Posterior cingulate gyrus (tissue), 11 donors: ENCODE measurements at places on chromosomes 6 and 20.

GRCh38 chr6:73477407-73477806, 15.9 kb downstream of the MTO1 start:
- no peak for DNase-seq

GRCh38 chr20:625360-625932, 15.3 kb upstream of the TCF15 start:
- DNase-seq: no peak

DNA sequence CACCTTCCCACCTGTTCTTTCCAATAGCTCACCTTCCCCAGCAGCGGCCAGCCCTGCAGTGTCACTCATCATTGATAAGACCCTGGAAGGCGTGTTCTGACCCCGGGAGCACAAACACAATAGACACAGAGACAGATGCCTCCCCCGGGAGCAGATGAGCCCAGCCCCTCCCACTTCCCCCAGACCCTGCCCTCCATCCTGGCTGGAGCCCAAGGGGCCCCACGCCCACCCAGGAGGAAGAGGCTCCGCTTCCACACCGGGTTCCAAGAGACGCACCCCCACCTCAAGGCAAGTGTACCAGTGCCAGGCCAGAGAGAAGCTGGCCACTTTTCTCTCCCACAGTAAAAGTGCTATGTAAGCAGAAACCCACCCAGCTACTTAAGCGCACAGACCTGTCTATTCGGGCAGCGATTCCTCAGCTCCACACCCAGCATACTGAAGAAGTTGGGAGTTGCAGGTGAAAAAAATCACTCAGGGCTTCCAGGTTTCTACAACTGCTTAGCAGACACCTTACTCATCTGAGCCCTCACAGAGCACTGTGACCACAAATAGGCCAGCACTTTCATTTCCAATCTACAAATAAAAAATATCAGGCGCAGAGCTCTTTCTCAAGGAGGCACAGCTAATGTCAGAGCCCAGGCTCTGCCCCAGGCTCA, 93.4 kb upstream of the NXT1 start:
- no peak for DNase-seq

GRCh38 chr6:45586216-45587171, 208.8 kb upstream of the SUPT3H start:
- DNase-seq: no peak

DNA sequence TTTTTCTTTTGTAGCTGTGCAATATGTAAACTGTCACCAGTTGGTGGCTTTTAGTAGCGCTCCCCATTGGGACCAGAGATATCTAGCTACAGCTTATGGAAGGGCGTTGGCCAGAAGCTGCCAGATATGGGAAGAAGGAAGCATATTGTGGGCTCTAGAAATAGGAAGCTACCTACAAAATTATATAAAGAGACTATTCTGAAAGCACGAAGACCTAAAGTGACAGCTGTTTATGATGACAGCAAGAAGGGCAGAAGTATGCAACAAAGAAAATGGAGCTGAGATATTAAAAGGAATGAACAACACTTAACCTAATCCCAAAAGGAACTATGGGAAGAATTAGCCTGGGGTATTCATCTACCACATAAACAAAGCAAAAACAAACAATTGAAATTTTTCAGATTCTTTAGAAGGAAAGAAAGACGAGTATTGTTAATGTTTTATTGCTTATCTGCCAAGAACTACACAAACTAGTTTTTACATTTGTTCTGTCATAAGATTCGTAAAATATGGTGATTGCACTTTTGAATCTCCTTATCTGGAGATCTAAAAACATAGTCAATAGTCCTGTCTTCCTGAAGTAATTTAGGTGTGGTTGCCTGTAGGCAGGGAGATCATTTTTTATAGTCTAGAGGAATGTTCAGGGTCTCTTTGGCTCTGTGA, 81.6 kb downstream of the NCOA7 start:
- no peak for DNase-seq

DNA sequence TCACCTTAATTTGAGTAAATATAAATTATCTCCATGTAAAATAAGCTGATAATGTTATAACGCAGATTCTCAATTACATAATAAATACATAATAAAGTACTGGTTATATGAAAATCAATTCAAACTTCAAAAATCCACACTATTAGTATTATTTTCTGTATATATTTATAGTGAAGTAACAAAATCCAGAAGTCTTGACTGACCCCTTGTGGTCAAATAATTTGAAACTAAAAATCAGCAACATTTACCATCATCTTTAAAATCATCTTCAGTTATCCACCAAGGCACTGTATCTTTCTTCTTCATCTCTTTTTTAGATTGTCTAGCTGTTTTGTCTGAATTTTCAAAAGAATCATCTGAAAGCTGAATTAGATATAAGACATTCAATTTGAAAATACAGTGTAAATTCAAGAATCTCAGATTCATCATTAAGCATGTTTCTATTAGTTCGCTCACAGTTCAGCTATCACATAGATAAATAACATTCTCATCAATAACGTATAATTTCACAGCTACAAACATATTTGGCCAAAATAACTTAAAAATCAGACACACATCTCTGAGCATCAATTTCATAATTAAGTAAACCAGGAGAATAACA, 6.5 kb downstream of the CEP162 start:
- DNase-seq: no peak

DNA sequence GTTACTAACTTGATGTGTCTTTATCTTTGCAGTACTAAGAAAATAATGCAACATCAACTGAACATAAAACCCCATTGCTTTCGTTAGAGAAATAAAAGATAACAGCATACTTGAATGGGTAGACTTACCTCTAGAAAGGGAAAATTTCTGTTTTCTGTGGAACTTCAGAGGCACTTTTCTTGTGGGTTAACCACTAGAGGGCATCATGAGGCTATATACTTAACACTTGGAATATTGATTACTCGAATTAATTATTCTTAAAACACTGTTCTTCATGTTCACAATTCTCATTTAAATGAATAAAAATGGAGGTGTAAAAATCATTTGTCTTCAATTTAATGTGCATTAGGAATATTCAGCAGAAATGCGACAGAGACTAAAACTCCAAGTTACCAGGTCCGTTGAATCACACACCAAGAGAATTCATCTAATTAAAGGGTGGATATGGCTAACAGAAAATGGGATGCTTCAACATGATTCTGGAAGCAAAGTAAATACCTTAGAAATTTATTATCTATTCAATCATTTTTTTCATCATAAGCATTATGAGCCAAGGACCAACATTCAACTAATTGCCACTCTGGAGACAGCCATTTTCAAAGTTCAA, 330.8 kb upstream of the PREP start:
- no peak for DNase-seq

DNA sequence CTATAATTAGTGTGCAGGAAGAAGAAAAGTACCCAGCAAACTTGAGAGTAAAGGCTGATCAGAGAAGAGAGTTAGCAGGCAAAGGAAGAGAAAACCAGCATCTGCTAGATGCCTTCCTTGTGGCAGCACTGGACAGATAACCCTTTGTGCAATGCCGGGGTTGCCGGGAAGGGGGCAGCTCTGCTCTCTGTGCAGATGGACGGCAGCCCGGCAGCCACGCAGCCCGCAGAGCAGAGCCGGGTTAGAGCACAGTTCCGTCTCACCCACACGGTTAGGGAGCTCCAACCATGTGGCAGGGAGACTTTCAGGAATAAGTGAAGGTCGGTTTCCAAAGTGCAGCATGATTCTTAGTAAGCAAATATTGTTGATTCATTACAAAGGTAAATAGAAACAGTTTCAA, 80.0 kb upstream of the RPS6KA2 start:
- DNase-seq: peak; percentile 49

DNA sequence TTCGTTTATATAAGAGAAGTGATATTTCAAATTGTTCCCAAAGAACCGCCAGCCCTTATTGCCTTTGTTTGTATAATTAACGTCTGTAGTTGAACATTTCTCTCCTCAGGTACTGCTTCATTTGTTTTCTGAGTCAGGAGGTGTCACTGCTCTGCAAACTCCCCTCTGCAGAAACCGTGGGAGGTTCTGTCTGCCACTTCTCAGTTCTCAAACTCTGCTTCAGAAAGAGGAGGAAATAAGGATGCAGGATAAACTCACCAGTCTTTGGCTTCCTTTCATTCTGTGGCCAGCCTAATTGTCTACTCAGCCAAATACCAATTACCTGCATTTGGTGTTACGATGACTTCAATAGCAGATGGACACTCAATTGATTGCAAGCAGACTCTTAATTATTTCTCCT, 149.8 kb downstream of the PAK5 start:
- DNase-seq: no peak

- no peak for DNase-seq
Measured at GRCh38 chr6:18326980-18327379, 60.2 kb upstream of the RNF144B start.

DNA sequence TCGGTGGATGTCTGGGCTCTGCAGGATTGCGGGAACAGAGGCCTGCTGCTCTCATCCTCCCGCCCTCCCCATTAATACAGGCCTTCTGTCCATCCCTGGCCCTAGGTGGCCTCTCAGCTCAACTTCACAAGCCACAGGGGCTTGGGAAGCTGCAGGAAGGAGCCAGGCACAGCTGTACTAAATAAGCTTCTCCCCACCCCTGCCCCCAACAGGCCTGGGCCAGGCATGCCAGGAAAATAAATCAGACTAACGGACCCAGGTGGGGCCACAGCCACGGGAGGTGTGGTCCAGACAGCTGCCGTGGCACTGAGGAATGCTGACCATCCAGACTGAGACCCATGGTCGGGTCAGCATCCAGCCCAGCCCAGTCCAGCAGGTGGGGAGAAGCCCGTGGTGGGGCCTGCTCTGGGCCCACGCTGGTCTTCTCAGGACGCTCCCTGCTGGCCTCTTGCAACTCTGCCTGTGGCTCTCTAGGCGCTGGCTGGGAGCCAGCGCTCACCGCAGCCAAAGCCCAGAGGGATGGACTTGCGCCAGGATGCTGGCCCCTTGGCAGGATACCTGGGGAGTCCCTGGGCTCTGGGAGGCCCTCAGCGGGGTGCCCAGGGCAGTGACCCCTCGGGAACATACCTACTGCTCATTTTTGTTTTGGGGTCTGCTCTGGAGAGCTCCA, 8.6 kb upstream of the YTHDF1 start:
- DNase-seq: no peak
